Endodermal cell (in vitro differentiated cells): ENCODE measurements at places on chromosomes 2 and 18. TPM values are rescaled to one million over a fixed set of nuclear protein-coding genes. Genes with fewer than 3 reads are reported as not detected.
A peak's percentile ranks its signal among the peaks of the same experiment; 100 is the strongest.

- no peak overlapping the region for H3K27ac ChIP-seq
- H3K4me1 ChIP-seq, result no peaks in the 10 kb centered on the region
- no peak overlapping the region for H3K4me3 ChIP-seq
Observed at GRCh38 chr18:34990597-34990996, 50.6 kb upstream of the MAPRE2 start.

DNA sequence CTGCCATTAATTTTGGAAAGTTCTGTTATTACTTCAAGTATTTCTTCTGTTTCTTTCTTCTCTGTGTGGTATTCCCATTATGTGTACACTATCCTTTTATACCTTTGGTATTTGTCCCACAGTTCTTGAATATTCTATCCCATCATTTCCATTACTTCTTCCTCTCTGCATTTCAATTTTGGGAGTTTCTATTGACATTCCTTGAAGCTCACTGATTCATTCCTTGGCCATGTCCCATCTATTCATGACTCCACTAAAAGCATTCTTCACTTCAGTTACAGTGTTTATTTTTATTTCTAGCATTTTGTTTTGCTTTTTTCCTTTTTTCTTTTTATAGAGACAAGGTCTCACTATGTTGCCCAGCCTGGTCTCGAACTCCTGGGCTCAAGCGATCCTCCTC is 30.3 kb downstream of the PROC start:
- no peaks in the 10 kb centered on the region for H3K36me3 ChIP-seq
- peaks cover 8% of the 10 kb centered on the region for H3K4me1 ChIP-seq
- DNase-seq, result no peak
- H3K27ac ChIP-seq, result no peak overlapping the region

DNA sequence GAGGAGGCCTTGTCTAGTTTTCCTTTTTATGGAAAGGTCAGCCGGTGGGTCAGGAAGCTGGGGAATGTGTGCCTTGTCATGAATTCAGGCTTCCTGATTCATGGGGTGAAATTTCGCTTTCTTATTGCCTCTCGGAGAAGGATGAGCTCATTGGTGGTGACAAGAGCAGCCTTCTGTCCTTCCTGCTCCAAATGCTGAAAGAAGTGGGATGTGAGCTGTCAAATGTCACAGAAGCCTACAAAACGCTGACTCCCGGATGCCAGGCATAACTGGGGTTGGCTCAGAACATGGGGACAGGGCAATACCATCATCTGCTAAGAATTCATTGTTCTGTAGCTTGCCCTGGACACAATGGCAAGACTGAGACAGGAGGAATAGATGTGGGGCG is 55.8 kb upstream of the FAM136A start:
- H3K27me3 ChIP-seq, result no peaks in the 10 kb centered on the region
- H3K4me3 ChIP-seq, result no peak overlapping the region
- DNase-seq, result no peak
- H3K27ac ChIP-seq, result no peak overlapping the region
- no peaks in the 10 kb centered on the region for H3K36me3 ChIP-seq

GRCh38 chr18:23943903-23944624 is 70.5 kb upstream of the TTC39C start:
- no peaks in the 10 kb centered on the region for H3K36me3 ChIP-seq
- no peak for DNase-seq
- no peaks in the 10 kb centered on the region for H3K27me3 ChIP-seq
- peaks cover 5% of the 10 kb centered on the region for H3K4me1 ChIP-seq
- no peak overlapping the region for H3K4me3 ChIP-seq

GRCh38 chr2:4190548-4190947 is 487.2 kb downstream of the DCDC2C start:
- no peak overlapping the region for H3K27ac ChIP-seq
- no peaks in the 10 kb centered on the region for H3K36me3 ChIP-seq
- no peaks in the 10 kb centered on the region for H3K27me3 ChIP-seq
- no peaks in the 10 kb centered on the region for H3K4me1 ChIP-seq
- no peak for DNase-seq

DNA sequence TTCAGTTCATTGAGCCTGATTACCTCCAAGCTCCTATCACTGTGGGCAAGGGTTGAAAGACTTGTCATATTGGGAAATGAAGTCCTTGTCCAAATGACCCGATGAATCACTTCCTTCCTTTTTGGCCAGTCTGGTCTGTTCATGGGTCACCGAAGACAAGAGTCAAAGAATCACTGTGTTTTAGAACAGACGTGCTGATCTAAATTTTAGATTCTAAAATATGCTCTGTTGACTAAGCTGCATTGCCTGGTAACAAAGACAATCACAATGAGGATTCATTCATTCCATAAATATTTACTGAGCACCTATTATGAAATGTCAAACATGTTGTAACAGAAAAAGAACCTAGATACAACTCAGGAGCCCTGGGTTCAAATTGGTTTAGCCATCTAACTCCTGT is 99.4 kb upstream of the RND3 start:
- H3K4me3 ChIP-seq, result no peak overlapping the region
- no peaks in the 10 kb centered on the region for H3K27me3 ChIP-seq
- H3K27ac ChIP-seq, result no peak overlapping the region
- H3K4me1 ChIP-seq, result no peaks in the 10 kb centered on the region

- no peaks in the 10 kb centered on the region for H3K36me3 ChIP-seq
- H3K4me3 ChIP-seq, result no peak overlapping the region
- no peak overlapping the region for H3K27ac ChIP-seq
- H3K27me3 ChIP-seq, result no peaks in the 10 kb centered on the region
- no peak for DNase-seq
Observed at GRCh38 chr2:33655626-33656320, 56.7 kb upstream of the FAM98A start.

- H3K36me3 ChIP-seq, result no peaks in the 10 kb centered on the region
- no peak overlapping the region for H3K27ac ChIP-seq
- H3K27me3 ChIP-seq, result no peaks in the 10 kb centered on the region
- peaks cover 5% of the 10 kb centered on the region for H3K4me1 ChIP-seq
- DNase-seq, result no peak
- H3K4me3 ChIP-seq, result no peak overlapping the region
Observed at GRCh38 chr2:157150747-157151146, 106.8 kb upstream of the GALNT5 start.

- H3K27me3 ChIP-seq, result no peaks in the 10 kb centered on the region
- H3K4me1 ChIP-seq, result no peaks in the 10 kb centered on the region
- DNase-seq, result no peak
- H3K36me3 ChIP-seq, result peaks cover 37% of the 10 kb centered on the region
Observed at GRCh38 chr2:10054424-10054823, 11.1 kb downstream of the KLF11 start.

GRCh38 chr2:9205486-9205885 is 1.1 kb upstream of the ASAP2 start:
- H3K27ac ChIP-seq, result peak overlapping the region; percentile 85
- DNase-seq, result no peak
- no peaks in the 10 kb centered on the region for H3K4me1 ChIP-seq
- no peaks in the 10 kb centered on the region for H3K36me3 ChIP-seq
- H3K27me3 ChIP-seq, result peaks cover 46% of the 10 kb centered on the region
- peak overlapping the region; percentile 84 for H3K4me3 ChIP-seq

EVX2 gene
- total RNA-seq, result 0.05 TPM in 1 of 2 replicates, not detected in the other

PGAP1 gene
- 43.6 to 59.9 TPM (median 46.5 TPM) in 3 replicates for total RNA-seq
